ENCODE measurements at places on chromosomes 5 and 9. TPM values are rescaled to one million over a fixed set of nuclear protein-coding genes. Genes with fewer than 3 reads are reported as not detected.

Gene C9
- not detected for total RNA-seq

- H3K4me3 ChIP-seq = no peak overlapping the region
- H3K4me1 ChIP-seq = no peaks in the 10 kb centered on the region
- H3K27me3 ChIP-seq = no peaks in the 10 kb centered on the region
- H3K36me3 ChIP-seq = peaks cover 68% of the 10 kb centered on the region
- no peak overlapping the region for H3K27ac ChIP-seq
Measured at GRCh38 chr5:66039701-66040100, 104.4 kb upstream of the SREK1 start.

Gene GRM6
- total RNA-seq = not detected

- H3K36me3 ChIP-seq = no peaks in the 10 kb centered on the region
- no peaks in the 10 kb centered on the region for H3K4me1 ChIP-seq
- H3K27ac ChIP-seq = no peak overlapping the region
- H3K4me3 ChIP-seq = no peak overlapping the region
- H3K27me3 ChIP-seq = no peaks in the 10 kb centered on the region
Measured at GRCh38 chr5:13278148-13278547, 666.3 kb downstream of the DNAH5 start.

Gene PITX1
- not detected for total RNA-seq

All from upper lobe of right lung (tissue), 1 donor.